ENCODE measurements at places on chromosomes 16 and 17. TPM values are rescaled to one million over a fixed set of nuclear protein-coding genes. Genes with fewer than 3 reads are reported as not detected.

DHRS7C gene
- 89.2 TPM for polyA plus RNA-seq

SERPINF2 gene
- polyA plus RNA-seq = 1.3 TPM

PYDC1 gene
- 1.0 TPM for polyA plus RNA-seq

RMI2 gene
- polyA plus RNA-seq = 12.7 TPM

ARL4D gene
- 8.5 TPM for polyA plus RNA-seq

ZFP3 gene
- 11.2 TPM for polyA plus RNA-seq

GFAP gene
- polyA plus RNA-seq = not detected

ITGA3 gene
- polyA plus RNA-seq = 31.2 TPM

TIMP2 gene
- 277 TPM for polyA plus RNA-seq

NEUROD2 gene
- 0.06 TPM for polyA plus RNA-seq

CIAO2B gene
- polyA plus RNA-seq = 84.5 TPM

PSMB10 gene
- 23.9 TPM for polyA plus RNA-seq

CCDC144A gene
- 5.3 TPM for polyA plus RNA-seq

COX4I1 gene
- polyA plus RNA-seq = 332 TPM

PTX4 gene
- 0.71 TPM for polyA plus RNA-seq

MLKL gene
- polyA plus RNA-seq = 3.0 TPM

TBC1D3L gene
- 28.1 TPM for polyA plus RNA-seq

ABCA6 gene
- 15.6 TPM for polyA plus RNA-seq

KATNB1 gene
- 36.8 TPM for polyA plus RNA-seq

DNAAF8 gene
- polyA plus RNA-seq = 0.66 TPM

BTBD17 gene
- 0.18 TPM for polyA plus RNA-seq

HOXB1 gene
- polyA plus RNA-seq = not detected

ZSCAN10 gene
- 0.22 TPM for polyA plus RNA-seq

KRT33B gene
- polyA plus RNA-seq = not detected

SLC6A2 gene
- polyA plus RNA-seq = 1.8 TPM

EFNB3 gene
- polyA plus RNA-seq = 3.9 TPM

MRPS34 gene
- polyA plus RNA-seq = 33.0 TPM

ZNF771 gene
- 3.0 TPM for polyA plus RNA-seq

TNK1 gene
- polyA plus RNA-seq = 0.60 TPM

MYH1 gene
- polyA plus RNA-seq = 14.7 TPM

PNMT gene
- 2.1 TPM for polyA plus RNA-seq

ITGAX gene
- 0.88 TPM for polyA plus RNA-seq

IKZF3 gene
- polyA plus RNA-seq = 0.36 TPM

PALB2 gene
- polyA plus RNA-seq = 10.2 TPM

KREMEN2 gene
- 3.6 TPM for polyA plus RNA-seq

EME1 gene
- polyA plus RNA-seq = 3.9 TPM

IL17C gene
- not detected for polyA plus RNA-seq

TM4SF5 gene
- polyA plus RNA-seq = not detected

SLFN14 gene
- 0.30 TPM for polyA plus RNA-seq

TMC5 gene
- 0.09 TPM for polyA plus RNA-seq

ASGR1 gene
- 1.6 TPM for polyA plus RNA-seq

SLC9A5 gene
- 0.72 TPM for polyA plus RNA-seq
